ENCODE measurements at places on chromosomes 7 and 10. TPM values are rescaled to one million over a fixed set of nuclear protein-coding genes. Genes with fewer than 3 reads are reported as not detected.

The LIPJ gene
- 0.06 TPM for total RNA-seq

The CDC14C gene
- 0.54 TPM for total RNA-seq

The FAM180A gene
- total RNA-seq, result not detected

The KLF14 gene
- total RNA-seq, result not detected

The KIAA1549 gene
- total RNA-seq, result 4.8 TPM

The ZNF679 gene
- total RNA-seq, result not detected

The EPDR1 gene
- 10.6 TPM for total RNA-seq

The MYO1G gene
- total RNA-seq, result not detected

The SPDYE9 gene
- total RNA-seq, result not detected

GRCh38 chr10:130929422-130930325 is 381.8 kb downstream of the TCERG1L start:
- DNase-seq, result no peak
- peaks cover 3% of the 10 kb centered on the region for H3K4me1 ChIP-seq

DNA sequence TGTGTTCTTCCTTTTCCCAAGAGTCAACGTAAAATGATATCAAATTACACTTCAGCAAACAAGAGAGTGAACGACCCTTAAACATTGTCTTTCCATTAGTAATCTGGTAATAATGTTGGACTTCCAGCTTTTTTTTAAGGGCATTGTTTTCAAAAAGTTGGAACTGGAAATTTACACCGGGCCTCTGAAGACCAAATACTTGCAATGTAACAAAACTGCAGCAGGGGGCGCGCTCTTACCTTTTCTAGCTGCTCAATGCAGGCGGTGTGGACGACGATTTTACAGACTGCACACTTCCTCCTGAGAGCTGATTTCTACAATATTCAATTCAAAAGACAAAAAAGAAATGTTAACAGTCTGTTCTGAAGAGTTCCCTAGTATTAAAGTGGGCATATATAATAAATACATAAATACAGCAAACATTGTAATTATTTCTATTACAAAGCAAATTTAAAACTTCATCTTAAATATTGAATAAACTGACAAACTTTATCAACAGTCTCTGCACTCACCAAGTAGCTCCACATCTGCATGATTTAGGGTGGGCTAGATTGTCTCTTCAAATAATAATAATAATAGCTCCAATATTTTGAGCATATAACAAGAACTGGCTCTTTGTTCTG is 190.4 kb downstream of the DGKI start:
- no peaks in the 10 kb centered on the region for H3K27me3 ChIP-seq
- peaks cover 21% of the 10 kb centered on the region for H3K4me1 ChIP-seq
- no peak overlapping the region for H3K27ac ChIP-seq

DNA sequence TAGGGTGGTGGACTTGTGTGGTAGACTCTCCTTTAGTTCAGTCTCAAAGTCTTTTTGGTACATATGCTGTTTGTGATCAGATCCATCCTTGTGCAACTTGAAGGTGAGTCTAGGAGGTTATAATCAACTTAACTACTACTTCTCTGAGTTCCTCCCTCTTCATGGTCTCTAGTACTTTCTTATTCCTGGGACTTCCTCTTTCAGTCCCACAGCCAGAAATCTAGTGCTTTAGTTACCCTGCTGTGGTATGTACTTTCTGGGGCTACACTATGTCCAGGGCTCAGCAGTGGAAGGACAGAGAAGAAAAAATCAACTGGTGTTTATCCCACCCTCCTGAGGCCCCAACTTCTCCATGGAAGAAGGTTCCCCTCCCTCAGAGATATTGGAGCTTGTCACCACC is 19.4 kb upstream of the ATAD1 start:
- DNase-seq, result no peak
- no peak overlapping the region for H3K4me3 ChIP-seq
- H3K36me3 ChIP-seq, result no peaks in the 10 kb centered on the region
- H3K27ac ChIP-seq, result no peak overlapping the region

DNA sequence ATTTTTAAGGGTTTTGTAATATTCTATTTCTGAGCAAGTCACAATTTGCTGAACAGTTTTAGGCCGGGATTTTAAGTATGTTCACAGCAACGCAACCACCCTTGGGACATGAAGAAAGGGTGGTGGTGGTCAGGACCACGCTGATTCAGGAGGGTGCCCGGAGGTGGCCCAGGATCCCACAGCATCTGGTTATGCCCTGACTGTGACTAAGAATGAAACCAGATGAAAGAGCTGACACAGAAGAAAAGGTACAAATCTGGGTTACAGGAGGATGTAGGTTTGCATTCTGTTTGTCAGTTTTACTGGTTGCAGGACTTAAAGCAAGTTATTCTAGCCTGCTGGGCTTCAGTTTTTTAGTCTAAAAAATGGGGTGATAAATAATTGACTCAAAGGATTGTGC is 279.7 kb downstream of the CCSER2 start:
- no peaks in the 10 kb centered on the region for H3K36me3 ChIP-seq
- peaks cover 17% of the 10 kb centered on the region for H3K27me3 ChIP-seq
- H3K27ac ChIP-seq, result no peak overlapping the region
- no peak overlapping the region for H3K4me3 ChIP-seq
- DNase-seq, result no peak

DNA sequence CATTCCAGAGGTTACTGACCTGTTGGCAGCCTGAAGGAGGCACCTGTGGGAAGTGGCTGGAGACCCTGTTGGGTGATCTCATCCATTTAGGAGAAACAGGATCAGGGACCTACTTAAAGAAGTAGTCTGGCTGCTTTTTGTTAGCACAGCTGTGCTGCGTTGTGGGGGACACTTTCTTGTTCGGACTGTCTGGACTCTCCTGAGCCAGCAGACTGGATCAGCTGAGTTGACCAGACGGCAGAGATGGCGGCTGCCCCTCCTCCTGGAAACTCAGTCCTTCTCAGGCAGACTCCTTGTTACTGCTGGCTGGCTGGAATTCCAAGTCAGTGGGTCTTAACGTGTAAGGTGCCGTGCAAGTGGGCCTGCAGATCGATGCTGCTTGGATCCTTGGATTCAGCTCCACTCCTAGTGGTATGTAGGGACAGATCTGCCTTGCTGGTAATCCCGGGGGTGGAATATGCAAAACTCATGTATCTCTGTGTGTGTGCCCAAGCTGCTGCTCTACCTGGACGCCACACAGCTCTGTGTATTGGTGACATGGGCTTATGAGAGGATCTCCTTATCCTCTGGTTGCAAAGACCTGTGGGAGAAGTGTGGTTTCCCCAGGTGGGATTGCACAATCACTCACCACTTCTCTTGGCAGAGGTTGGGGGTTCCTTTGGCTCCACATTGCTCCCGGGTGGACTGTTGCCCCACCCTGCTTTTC is 87.3 kb downstream of the CCSER2 start:
- H3K27ac ChIP-seq, result no peak overlapping the region
- no peaks in the 10 kb centered on the region for H3K36me3 ChIP-seq
- H3K4me3 ChIP-seq, result no peak overlapping the region
- no peaks in the 10 kb centered on the region for H3K27me3 ChIP-seq

GRCh38 chr10:132798403-132798802 is 12.5 kb upstream of the NKX6-2 start:
- no peak overlapping the region for H3K4me3 ChIP-seq
- H3K27me3 ChIP-seq, result peaks cover 24% of the 10 kb centered on the region
- no peak overlapping the region for H3K27ac ChIP-seq

- H3K4me1 ChIP-seq, result no peaks in the 10 kb centered on the region
- H3K27me3 ChIP-seq, result no peaks in the 10 kb centered on the region
- H3K27ac ChIP-seq, result no peak overlapping the region
- DNase-seq, result no peak
- no peaks in the 10 kb centered on the region for H3K36me3 ChIP-seq
- no peak overlapping the region for H3K4me3 ChIP-seq
These were observed 21.9 kb downstream of the LSMEM1 start for GRCh38 chr7:112502700-112503099.

GRCh38 chr7:156889089-156889488 is 3.9 kb downstream of the LMBR1 start:
- H3K4me3 ChIP-seq, result no peak overlapping the region
- peaks cover 6% of the 10 kb centered on the region for H3K4me1 ChIP-seq
- H3K27me3 ChIP-seq, result no peaks in the 10 kb centered on the region
- no peaks in the 10 kb centered on the region for H3K36me3 ChIP-seq
- DNase-seq, result no peak

DNA sequence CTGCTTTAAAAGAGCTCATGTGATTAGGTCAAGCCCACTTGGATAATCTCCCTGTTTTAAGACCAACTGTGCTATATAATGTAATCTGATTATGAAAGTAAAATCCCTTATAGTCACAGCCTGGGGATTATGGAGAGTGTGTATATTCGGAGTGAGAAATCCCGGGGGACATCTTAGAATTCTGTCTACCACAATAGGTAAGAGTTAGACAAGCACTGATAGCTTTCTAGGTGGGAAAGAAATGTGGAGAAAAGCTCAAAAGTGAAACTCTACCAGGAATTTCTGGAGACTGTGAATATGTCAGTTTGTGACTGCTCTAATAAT is 2.9 kb upstream of the VCL start:
- no peak overlapping the region for H3K4me3 ChIP-seq
- no peaks in the 10 kb centered on the region for H3K36me3 ChIP-seq
- H3K27ac ChIP-seq, result no peak overlapping the region
- H3K27me3 ChIP-seq, result no peaks in the 10 kb centered on the region
- H3K4me1 ChIP-seq, result peaks cover 21% of the 10 kb centered on the region

DNA sequence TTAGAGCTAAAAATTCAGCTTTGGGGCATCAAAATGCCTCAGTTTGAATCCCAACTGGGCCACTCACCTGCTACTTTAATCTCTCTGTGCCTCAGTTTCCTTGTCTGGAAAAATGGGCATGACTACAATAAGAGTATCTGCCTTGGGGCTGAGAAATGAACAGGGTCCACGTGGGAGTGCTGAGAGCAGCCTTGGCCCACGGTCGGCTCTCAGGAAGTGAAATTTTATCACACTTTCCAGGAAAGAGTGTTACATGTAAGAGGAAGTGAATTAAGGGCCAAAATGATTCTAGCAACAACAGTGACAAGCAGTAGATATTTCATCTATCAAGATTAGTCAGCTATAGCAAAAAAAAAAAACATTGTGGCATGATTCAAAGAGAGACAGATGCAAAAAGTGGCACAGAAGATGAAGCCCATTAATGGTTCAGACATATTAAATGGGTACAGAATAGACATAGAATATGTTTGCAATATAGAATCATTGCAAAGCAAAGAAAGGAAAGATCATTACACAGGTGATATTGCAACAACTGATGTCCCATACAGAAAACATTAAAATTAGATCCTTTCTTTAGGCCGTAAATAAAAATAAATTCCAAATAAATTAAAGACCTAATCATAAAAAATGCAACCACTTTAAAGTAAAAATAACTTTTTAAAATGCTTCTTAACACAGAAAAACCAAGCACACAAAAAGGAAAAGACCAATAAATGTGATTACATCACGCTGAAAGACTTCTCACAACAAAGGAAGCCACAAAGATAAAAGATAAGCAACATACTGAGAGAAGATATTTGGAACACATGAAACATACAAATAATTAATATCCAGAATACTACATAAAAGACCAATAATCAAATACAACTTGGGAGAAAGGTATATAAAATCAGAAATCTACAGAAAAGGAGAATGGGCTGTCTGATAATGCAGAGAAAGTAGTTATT is 4.3 kb downstream of the TMEM273 start:
- no peak overlapping the region for H3K27ac ChIP-seq
- peaks cover 8% of the 10 kb centered on the region for H3K4me1 ChIP-seq
- no peak overlapping the region for H3K4me3 ChIP-seq
- no peaks in the 10 kb centered on the region for H3K36me3 ChIP-seq
- H3K27me3 ChIP-seq, result no peaks in the 10 kb centered on the region

DNA sequence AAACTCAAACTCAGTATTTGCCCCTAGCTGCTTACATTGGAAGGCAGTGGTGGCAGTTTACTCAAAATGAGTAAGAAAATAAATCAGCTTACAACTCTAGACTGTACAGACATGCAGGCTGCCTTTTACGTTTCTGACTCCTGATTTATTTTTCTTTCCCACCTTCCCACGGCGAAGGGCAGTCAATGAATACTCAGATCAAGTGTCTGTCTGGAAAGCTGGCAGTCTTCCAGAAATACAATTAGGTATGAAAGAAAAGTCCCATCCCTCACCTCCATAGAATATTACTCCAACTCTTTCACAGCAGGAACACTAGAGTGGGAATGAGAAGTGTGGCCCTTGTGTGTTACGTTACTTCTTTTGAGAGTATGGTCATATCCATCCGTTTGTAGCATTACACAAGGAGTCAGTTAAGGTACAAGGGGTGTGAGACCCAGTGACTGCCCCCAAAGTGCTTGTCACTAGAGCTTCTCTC is 1.3 kb upstream of the PAPSS2 start:
- no peaks in the 10 kb centered on the region for H3K4me1 ChIP-seq
- no peak for DNase-seq
- H3K4me3 ChIP-seq, result no peak overlapping the region

- peaks cover 9% of the 10 kb centered on the region for H3K4me1 ChIP-seq
- no peak overlapping the region for H3K4me3 ChIP-seq
- no peaks in the 10 kb centered on the region for H3K27me3 ChIP-seq
- no peak overlapping the region for H3K27ac ChIP-seq
These were observed 33.5 kb downstream of the COL13A1 start for GRCh38 chr10:69835233-69835632.

GRCh38 chr10:11446133-11446532 is 165.3 kb downstream of the USP6NL start:
- no peaks in the 10 kb centered on the region for H3K36me3 ChIP-seq
- H3K27ac ChIP-seq, result no peak overlapping the region
- H3K27me3 ChIP-seq, result no peaks in the 10 kb centered on the region
- H3K4me3 ChIP-seq, result no peak overlapping the region

- H3K27me3 ChIP-seq, result no peaks in the 10 kb centered on the region
- no peaks in the 10 kb centered on the region for H3K36me3 ChIP-seq
- peaks cover 5% of the 10 kb centered on the region for H3K4me1 ChIP-seq
- H3K4me3 ChIP-seq, result no peak overlapping the region
These were observed 33.8 kb downstream of the SLC26A4 start for GRCh38 chr7:107694386-107694785.
